ENCODE measurements at places on chromosomes 1 and 21.

GRCh38 chr1:5637171-5637570, 355.1 kb downstream of the NPHP4 start:
- no peak for DNase-seq

GRCh38 chr1:173297798-173298391, 90.8 kb upstream of the TNFSF4 start:
- DNase-seq = no peak

- no peak for DNase-seq
Measured at GRCh38 chr1:44236490-44237272, 23.4 kb downstream of the DMAP1 start.

DNA sequence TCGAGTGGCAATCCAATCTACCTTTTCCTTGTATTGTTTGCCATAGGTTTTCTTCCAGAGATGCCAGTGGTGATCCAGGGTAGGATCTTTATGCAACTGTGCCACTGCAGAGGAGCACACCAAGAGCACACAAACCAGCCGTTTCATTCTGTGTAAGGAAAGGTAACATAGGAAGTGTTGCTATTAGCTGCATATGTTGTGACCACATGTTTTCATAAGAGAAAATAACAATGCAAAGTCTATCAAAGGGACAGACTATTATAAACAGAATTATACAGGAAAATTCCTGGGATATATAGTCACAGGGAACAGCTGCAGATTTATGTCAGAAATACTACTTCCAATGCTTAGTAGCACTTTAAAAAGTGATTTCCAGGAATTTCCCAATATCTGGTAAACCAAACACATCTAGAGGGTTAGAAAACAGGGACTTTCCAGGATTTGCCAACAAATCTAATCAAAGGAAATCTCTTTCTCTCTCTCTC, 919 bp downstream of the CTSS start:
- DNase-seq = no peak

DNA sequence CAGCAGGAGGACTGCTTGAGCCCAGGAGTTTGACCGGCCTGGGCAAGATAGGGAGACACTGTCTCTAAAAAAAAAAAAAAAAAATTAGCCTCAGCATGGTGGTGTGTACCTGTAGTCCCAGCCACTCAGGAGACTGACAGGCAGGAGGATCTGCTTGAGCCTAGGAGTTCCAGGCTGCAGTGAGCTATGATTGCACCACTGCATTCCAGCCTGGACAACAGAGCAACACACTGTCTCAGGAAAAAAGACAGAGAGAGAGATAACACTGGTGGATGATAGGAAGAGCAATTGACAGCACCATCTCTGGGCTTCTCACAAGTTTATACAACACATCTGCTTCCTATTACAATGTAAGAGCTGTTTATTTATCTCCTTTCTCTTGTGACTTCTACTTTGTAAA, 2.4 kb upstream of the RNU11 start:
- DNase-seq = no peak

GRCh38 chr1:151372058-151372934, at the start of gene SELENBP1:
Gene SELENBP1 (minus strand): TSS chr1:151372705. CDS start chr1:151372641, 64 bp downstream.
- DNase-seq = no peak

DNA sequence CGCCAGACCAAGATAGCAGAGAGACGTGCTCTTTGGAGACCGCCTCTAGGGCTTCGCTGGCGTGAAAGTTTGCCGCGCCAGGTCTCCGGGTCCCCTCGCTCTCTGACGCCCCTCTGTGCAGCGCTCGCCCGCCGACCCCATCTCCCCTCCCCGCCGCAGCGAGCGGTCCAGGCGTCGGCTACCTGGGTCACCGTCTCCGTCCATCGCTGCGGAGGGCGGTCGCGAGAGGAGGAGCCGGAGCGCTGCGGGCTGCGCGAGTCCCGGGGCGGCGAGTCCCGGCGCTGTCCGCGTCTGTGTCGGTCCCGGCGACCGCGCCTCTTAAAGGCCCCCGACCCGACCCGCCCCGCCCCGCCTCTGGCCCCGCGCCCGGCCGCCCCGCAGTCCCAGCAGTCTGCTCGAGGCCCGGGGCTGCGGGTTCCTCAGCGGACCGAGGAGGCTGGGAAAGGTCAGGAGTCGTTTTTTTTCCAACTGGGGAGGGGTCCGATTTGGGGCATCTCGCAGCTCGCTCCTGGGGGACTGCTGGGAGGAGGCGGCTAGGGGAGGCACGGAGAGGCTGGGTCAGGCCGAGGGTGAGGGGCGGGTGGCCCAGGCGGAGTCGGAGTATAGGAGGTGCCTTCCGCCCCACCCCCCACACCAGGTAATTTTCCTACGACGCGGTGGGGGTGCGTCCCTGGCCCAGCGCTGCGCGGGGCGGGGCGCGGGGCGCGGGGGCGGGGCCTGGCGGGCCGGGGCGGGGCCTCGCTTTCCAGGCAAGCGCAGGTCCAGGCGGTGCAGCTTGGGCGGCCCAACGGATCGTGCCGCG, at the start of the genes FBXO2 and FBXO44:
Gene FBXO2, minus strand, starts transcription at position 293 of the 802 bp plus-strand sequence. Its CDS starts 89 bp downstream, at position 204.
Gene FBXO44, plus strand, starts transcription at position 741 of the 802 bp plus-strand sequence. CDS start 959 bp downstream, outside the sequence.
- DNase-seq = peak; percentile 62

GRCh38 chr21:8994640-8995511, 1526.5 kb upstream of the TPTE start:
- DNase-seq = no peak

DNA sequence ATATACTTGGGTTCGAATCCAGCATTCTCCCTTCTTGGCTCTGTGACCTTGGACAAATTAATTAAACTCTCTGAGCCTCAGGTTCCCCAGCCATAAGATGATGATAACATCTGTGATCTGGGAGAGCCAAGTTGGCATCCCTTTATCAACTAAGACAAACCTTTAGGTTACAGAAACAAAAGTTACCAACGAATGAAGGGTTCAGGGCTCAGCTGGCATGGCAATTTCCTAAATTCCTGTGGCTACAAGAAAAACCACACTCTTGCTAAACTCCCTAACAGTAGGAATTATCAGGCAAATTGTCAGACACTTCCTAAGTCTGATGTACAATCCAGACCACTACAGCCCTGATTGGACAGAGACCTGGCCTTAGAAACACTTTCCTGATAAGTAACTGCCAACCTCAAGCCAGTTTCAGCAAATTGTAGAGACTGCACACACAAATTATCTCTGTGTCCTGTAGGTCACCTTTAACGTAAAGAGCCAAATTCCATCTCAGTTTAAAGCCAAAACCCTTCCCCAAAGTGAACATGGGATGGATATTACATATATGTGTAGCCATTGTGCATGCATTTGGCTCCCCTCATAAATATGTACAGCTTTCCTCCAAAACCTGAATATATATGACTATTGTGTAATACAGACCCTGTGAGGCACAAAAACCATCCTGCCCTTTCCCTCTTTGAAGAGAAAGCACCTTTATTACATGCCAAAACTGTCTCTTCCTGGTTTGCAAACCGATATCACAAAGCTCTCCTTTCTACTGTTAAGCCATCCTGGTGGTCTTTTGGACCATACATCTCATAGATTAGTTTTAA, 39.5 kb upstream of the EDARADD start:
- no peak for DNase-seq

- DNase-seq = no peak
Measured at GRCh38 chr1:14599183-14599791, 802 bp downstream of the KAZN start.

Measured in activated T-helper 1 cell treated with anti-CD3 and anti-CD28 coated beads, Interleukin-2, amount 50 U/mL, for 16 hours (primary cell).